ENCODE measurements at places on chromosomes 13 and 19.
A peak's percentile ranks its signal among the peaks of the same experiment; 100 is the strongest.

DNA sequence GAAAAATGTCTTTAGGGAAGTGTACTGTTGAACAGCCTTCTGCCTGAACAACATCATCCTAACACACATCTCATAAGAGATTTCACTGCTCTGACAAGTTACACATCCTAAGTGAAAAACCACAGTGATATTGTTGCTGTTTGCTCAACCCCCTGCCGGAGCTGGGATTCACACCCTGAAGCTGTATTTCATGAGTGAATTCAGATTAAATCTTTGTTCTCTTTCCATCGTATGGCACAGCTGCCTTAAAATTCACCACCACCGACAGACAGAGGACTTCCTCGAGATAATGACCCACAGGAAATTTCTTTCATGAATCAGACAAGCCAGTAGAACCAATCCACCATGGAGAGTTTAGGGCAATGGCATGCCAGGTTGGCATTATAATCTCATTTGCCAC lies 280.8 kb downstream of the DCT start:
- DNase-seq = no peak

DNA sequence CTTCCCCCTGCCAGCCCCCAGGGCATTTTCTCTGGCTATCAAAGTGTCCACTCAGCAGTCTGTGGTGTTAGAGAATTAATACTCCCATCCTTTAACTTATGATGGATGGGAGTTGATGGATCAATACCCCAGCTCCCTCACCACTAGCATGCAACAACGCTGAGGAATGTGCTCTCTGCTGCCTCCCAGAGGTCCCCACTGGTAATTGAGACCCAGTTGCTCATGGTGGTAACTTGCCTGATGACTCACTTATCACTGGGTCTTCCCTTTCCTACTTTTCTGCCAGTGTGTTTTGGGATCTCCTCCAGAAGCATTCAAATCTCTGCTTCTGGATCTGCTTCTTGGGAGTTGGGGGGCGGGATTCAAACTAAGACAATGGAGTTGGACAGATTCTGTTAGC lies 20.3 kb upstream of the CACNA1A start:
- no peak for DNase-seq

GRCh38 chr13:111302045-111302726 lies 18.3 kb upstream of the TEX29 start:
- DNase-seq = no peak

DNA sequence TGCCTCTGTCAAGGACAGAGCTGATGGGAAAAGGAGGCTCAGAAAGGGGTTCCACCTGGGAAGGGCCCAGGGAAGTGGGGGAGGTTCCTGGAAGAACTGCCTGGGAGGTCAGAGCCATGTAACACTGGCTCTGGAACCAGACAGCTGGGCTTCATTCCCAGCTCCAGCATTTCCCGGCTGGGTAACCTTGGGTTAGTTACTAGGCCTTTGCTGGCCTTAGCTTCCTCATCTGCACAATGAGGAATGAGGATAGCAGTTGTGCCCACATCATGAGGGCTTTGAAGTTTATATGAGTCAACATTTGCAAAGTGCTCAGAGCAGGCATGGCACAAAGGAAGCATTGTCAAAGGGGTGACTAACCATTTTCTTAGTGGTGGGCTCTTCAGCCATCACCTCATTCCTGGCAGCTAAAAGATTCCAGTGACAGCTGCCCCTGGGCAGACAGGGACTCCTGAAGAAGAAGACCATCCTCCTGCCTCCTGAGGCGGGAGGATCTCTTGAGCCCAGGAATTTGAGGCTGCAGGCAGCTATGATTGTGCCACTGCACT lies 1.7 kb upstream of the DNAJB1 start:
- no peak for DNase-seq

GRCh38 chr19:30161021-30161655 lies 211.0 kb upstream of the ZNF536 start:
- DNase-seq = no peak

- DNase-seq = no peak
Observed at GRCh38 chr13:51035469-51035868, 75.6 kb downstream of the C13orf42 start.

DNA sequence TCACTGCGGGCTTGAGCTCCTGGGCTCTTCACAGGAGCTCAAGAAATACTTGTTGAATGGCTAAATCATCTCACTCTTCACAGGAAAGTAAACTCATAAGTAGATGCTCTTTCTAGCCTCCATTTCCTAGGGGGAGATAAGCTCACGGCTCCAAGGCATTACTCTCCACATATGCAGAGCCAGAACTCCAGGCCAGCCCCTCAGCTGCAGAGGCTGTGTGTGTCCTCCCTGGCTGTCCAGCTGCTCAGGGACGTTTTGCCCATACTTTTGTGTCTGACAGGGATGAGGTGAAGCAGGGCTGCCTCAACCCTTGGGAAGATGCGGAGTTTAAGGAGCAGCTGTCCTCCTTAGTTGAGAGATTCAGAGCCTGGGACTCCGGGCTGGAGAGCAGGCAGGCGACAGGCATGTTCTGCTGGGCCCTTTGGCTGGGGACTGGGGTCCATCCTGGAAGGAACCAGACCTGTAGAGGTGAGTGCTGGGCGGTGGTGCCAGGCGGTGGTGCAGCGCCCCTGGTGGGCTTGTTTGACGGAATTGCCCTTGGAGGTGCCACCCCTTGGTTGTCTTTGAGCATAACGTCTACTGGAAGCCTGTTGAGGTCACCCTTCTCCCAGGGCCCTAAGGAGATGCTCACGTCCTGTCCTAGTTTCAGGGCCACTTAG lies 20.5 kb upstream of the SLC15A1 start:
- DNase-seq = no peak

GRCh38 chr13:32445461-32445860 lies 17.5 kb upstream of the N4BP2L1 start:
- no peak for DNase-seq

- DNase-seq = no peak
Observed at GRCh38 chr19:2533686-2534422, 57.9 kb downstream of the GADD45B start.

GRCh38 chr19:4773047-4773640 lies 18.4 kb upstream of the FEM1A start:
- no peak for DNase-seq

GRCh38 chr13:25046985-25047511 lies 48.9 kb upstream of the PABPC3 start:
- peak; percentile 28 for DNase-seq

DNA sequence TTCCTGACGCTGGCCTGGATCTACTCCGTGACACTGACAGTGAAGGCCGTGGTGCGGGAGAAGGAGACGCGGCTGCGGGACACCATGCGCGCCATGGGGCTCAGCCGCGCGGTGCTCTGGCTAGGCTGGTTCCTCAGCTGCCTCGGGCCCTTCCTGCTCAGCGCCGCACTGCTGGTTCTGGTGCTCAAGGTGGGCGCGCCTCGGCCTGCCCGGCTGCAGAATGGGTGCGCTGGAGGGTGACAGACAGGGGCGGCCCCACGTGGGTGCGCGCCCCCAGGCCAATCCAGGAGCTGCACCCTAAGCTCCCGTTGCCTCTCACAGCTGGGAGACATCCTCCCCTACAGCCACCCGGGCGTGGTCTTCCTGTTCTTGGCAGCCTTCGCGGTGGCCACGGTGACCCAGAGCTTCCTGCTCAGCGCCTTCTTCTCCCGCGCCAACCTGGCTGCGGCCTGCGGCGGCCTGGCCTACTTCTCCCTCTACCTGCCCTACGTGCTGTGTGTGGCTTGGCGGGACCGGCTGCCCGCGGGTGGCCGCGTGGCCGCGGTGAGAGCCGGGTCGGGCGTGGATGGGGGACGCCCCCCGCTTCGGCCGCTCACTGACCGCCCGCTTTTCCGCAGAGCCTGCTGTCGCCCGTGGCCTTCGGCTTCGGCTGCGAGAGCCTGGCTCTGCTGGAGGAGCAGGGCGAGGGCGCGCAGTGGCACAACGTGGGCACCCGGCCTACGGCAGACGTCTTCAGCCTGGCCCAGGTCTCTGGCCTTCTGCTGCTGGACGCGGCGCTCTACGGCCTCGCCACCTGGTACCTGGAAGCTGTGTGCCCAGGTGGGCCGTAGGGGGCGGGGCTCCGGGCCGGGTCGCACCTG lies 7.2 kb downstream of the ABCA7 start:
- DNase-seq = no peak

GRCh38 chr19:46896076-46896794 lies 35.4 kb downstream of the ARHGAP35 start:
- no peak for DNase-seq

GRCh38 chr13:60945396-60945795 lies 470.3 kb downstream of the PCDH20 start:
- no peak for DNase-seq

- peak; percentile 11 for DNase-seq
Observed at GRCh38 chr13:99617474-99618255, 116.4 kb downstream of the TM9SF2 start.

- no peak for DNase-seq
Observed at GRCh38 chr19:18119013-18119716, 21.6 kb downstream of the MAST3 start.

GRCh38 chr13:55263045-55263444 lies 1877.7 kb upstream of the PRR20A start:
- DNase-seq = no peak

- no peak for DNase-seq
Observed at GRCh38 chr19:14063105-14063504, 1.2 kb upstream of the PALM3 start.

DNA sequence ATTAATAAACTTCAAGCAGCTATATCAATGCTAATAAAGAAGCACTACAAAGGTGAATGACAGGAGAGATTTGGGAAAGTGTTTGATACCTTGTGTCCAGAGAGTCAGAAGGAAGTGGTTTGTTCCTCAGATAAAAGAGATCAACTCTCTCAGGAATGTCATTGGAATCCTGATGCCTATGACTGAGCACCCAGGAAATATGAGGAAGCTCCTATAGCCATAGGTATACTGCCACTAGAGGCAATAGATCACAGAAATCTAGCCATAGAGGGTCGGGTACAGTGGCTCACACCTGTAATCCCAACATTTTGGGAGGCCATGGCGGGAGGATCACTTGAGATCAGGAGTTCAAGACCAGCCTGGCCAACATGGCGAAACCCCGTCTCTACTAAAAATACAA lies 612.6 kb downstream of the DACH1 start:
- DNase-seq = no peak

- DNase-seq = no peak
Observed at GRCh38 chr19:33569821-33570220, 48.2 kb upstream of the PEPD start.

DNA sequence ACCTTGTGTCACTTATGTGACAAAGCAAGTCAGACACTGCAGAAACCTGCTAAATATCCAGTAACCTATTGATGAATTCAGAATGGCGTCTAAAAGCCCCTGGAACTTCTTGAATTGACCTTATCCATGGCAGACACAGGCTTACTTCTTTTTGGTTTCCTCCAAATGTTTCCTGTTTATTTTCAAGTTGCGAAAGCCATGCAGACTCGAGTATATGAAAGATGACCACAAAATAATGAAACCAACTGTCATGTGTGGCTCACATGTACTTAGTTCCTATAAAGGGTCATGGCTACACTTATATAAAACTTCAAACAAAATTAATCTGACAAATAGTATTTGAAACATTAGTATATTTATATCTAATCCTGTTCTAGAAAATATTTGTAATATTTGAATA lies 113.1 kb upstream of the FNDC3A start:
- no peak for DNase-seq

DNA sequence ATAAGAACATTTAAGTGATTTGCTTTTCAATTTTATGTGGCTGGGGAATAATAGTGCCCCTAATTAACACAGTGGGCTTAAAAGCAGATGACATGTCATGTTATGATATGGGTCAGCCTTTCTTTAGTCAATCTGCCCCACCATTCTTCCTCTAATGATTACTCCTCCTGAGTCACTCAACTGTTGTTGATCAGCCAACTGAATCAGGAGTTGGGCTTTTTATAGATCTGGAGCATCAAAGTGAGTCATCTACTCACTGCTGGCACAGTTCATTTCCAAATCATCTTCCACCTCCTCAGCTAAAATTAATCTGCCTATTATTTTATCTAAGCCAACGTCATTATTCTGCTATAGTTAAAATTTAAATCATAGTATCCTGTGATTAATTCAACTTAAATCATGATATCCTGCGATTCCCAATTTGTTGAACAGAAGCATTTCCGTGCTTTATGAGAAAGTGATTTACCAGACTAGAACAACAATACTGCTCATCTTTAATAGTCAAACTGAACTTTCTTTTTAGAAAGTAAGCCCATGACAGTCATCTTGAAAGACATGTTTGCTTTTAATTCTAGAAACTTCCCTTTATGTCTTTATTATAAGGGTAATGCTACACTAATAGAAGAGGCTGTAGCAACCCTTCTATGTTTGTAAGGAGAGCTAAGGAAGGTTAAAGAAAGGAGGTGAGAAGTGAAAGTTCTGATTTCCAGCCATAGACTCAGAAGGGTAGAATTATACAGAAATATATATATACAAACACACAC lies 551.4 kb downstream of the TBC1D4 start:
- peak; percentile 5 for DNase-seq

- DNase-seq = no peak
Observed at GRCh38 chr19:33879818-33880575, 83.3 kb downstream of the KCTD15 start.

DNA sequence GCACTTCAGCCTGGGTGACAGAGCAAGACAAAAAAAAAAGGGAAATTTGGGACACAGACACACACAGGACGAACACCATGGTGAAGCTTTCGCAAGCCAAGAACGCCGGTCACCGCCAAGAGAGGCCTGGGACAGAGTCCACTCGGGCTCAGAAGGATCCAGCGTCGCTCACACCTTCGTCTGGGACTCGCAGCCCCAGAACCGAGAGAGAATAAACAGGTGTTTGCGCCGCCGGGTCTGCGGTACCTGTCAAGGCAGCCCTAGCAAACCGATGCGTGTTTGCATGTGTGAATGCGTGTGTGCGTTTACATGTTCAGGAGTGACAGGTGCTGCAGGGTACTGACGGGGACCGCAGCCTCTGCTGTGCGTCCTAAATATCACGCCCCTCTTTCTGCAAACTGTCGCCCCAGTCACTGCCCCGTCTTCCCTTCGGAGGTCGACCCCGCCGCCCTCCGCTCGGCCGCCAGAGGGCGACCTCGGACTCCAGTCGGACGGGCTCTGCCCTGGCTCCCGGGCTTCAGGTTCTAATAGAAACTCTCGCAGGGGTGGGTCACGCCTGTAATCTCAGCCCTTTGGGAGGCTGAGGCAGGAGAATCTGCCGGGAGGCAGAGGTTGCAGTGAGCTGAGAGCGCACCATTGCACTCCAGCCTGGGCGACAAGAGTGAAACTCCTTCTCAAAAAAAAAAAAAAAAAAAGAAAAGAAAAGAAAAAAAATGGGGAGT lies 11.8 kb upstream of the CSNK1G2 start:
- DNase-seq = peak; percentile 87

- no peak for DNase-seq
Observed at GRCh38 chr13:96672016-96672415, 322.3 kb downstream of the OXGR1 start.
